Naive thymus-derived CD8-positive, alpha-beta T cell (primary cell): ENCODE measurements at places on chromosomes 6 and 20.

DNA sequence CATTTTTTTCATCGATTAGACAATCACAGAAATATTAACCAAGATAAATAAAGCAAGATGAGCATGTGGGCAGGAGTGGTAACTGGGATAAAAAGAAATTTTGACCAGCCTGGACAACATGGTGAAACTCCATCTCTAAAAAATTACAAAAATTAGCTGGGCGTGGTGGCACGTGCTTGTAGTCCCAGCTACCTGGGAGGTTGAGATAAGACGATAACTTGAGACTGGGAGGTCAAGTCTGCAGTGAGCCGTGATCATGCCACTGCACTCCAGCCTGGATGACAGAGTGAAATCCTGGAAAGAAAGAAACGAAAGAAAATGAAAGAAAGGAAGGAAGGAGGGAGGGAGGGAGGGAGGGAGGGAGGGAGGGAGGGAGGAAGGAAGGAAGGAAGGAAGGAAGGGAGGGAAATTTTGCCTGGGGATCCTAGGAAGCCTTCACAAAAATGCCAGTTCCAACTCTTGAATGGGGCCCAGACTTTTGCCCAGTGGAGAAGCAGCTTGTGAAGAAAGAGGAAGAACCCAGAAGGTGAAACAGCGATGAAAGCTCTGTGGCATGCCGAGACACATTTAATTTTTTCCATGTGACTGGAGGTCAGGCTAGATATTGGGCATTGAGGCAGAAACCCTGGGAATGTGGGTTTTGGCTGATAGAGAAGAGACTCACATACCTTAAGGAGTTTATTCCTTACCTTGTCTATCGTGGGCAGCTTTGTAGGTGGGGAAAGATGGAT is 20.3 kb downstream of the CCDC170 start:
- no peak for DNase-seq

GRCh38 chr6:119445666-119446065 is 96.1 kb upstream of the MAN1A1 start:
- no peak for DNase-seq

GRCh38 chr6:26158076-26158580 is 70.9 kb downstream of the HFE start:
- DNase-seq, result peak; percentile 95

DNA sequence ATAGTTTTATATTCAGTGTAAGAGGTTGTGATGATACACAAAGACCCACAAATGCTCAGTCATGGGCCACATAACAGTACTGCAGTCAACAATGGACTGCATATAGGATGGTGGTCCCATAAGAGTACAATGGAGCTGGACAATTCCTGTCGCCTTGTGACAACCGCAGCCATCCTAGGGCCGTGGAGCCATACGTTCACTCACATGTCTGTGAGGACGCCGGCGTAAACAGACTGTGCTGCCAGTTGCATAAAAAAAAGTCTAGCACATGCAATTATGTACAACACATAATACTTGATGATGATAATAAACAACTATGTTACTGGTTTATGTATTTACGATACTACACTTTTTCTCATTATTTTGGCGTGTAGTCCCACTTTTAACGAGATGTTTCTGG is 30.9 kb downstream of the BFSP1 start:
- no peak for DNase-seq

DNA sequence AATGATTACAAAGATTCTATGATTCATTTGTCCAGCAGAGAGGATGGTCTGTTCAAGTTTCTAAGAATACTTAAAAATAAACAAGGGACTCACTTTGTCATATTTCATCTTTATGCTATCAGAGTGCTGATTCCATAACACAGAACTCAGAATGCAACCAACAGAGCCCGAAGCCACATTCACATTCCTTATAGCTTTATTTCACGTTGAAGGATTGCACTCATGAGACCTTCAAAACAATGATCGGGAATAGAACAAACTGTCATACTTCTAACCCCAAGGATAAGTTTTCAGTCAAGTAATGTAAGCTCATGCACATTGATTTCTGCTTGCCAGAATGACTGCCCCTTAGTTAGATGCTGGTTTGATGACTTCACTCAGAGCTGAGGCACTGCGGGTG is 25.2 kb downstream of the FNDC1 start:
- no peak for DNase-seq

DNA sequence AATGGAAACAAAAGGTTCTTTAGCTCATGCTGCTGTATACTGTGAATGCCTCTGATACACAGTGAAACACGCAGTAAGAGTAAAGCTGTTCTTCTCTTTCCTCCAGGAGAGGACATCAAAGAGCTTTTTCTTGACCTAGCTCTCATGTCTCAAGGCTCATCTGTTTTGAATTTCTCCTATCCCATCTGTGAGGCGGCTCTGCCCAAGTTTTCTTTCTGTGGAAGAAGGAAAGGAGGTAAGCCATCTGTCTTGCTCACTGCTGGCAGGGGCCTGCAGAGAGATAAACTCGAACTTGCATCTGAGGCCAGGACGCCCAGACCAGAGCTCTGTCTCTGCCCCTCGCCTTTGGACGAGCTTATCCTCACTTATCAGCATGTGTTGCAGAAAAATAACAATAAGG is 37.7 kb downstream of the LY86 start:
- DNase-seq, result no peak

DNA sequence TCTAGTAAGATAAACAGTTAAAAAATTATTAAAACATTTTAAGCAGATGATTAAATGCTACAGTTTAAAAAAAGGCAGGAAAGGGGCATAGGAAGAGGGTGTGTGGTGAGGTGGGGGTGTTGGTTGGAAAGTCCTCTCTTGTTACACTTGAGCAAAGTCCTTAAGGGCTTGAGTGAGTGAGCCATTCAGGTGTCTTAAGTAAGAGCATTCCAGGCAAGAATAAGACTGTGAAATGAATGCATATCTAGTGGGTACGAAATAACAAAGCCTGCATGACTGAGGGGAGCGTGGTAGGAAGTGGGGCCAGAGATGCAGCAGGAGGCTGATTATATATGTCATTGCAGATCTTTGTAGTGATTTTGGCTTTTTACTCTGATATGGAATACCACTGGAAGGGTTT is 5.1 kb downstream of the CDKAL1 start:
- no peak for DNase-seq

DNA sequence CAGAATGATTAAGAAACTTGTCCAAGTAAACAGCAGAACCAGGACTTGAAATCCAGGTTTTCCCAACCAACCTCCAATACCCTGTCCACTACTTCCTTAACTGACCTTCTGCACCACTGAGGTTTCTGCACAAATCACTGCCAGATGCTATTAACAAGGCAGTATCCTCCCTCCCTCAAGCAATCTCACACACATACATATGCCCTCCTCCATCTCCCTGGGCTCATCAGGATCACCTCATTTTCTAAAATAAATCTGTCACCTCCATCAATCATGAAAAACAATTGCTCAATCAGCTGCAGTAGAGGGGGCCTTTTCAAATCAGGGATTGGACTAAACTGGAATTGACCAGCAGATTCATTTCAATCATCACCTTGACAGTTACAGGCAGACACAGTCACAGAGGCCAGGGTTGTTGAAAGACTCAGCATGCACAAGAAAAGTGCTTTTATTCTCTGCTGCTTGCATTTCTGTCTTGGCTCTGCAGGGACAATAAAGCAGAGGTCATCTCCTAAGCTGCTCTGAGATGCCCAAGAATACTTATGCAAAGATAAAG is 539.4 kb downstream of the PTPRT start:
- no peak for DNase-seq

- DNase-seq, result no peak
Observed at GRCh38 chr6:28158318-28158717, 16.6 kb downstream of the ZKSCAN8 start.

- DNase-seq, result no peak
Observed at GRCh38 chr20:38585404-38586180, 4.6 kb downstream of the ADIG start.
